ENCODE measurements at places on chromosomes 7 and 10.

DNA sequence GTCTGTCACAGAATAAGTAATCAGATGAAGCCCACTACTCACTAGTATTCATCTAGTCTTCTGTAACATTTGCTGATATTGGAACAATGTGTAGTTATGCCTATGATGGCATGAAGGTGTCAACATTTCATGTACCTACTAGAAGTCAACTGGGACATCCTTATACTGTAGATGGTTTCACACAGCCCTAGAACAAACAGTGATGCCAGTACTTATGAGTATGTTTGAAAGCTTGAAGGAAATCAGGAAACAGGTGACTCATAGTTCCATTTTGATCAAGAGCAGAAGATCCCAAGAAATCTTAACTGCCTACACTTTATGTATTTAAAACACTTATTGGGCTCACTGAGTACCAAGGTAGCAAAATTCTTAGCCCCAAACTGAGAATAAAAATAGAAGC, 1519.6 kb downstream of the REEP3 start:
- DNase-seq, result no peak

GRCh38 chr10:19832699-19833098, 16.5 kb downstream of the PLXDC2 start:
- DNase-seq, result no peak

DNA sequence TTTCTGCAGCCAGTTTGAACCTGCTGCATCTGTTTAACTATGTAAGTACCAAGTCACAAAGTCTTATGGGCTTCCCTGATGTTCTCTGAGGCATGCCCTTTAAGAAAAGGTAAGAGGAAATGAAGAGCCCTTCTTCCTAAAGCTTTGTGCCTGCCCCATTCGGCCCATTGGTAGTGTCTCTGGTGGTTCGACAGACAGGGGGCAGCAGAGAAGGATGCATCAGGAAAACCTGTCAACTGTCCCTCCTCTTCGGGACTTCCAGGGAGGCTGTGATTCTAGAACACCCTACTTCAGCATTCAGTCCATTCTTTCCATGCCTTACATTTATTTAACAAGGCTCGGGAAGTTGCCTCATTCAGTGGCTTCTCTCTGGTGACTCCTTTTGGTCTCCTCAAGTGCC, 1.9 kb upstream of the SFRP4 start:
- DNase-seq, result no peak

GRCh38 chr10:18501198-18501597, 150.2 kb downstream of the NSUN6 start:
- no peak for DNase-seq

DNA sequence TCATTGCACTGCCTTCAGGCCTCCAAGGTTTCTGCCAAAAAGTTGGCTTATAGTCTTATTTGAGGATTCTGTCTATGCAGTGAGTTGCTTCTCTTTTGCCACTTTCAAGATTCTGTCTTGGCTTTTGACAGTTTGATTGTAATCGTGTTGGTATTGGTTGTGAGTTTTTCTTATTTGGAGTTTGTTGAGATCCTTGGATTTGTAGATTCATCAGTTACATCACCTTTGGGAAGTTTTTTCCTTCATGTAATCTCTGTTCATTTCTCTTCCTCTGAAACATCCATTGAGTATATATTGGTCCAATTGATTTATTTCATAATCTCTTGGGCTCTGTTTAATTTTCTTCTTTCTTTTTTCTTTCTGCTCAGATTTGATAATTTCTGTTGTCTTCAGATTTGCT, 59.8 kb downstream of the SEPTIN7 start:
- no peak for DNase-seq

- DNase-seq, result no peak
Measured at GRCh38 chr10:84360637-84361365, 32.4 kb downstream of the CCSER2 start.

GRCh38 chr7:101522021-101522420, 107.1 kb downstream of the MYL10 start:
- no peak for DNase-seq

GRCh38 chr7:27663989-27664331, 1.3 kb upstream of the HIBADH start:
- DNase-seq, result no peak

GRCh38 chr7:26549281-26549944, 257.8 kb downstream of the SNX10 start:
- DNase-seq, result no peak

DNA sequence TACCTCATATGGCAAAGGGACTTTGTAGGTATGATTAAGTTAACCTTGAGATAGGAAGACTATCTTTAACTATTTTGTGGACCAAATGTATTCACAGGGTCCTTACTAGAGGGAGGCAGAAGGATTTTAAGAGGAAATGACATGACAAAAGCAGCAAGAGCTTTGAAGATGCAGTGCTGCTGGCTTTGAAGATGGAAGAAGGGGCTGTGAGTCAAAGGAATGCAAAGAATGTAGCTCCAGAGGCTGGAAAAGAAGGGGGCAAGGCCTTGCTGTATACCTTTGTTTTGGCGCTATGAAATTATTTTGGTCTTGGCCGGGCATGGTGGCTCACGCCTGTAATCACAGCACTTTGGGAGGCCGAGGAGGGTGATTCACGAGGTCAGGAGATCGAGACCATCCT, 3.2 kb upstream of the NRBF2 start:
- no peak for DNase-seq

DNA sequence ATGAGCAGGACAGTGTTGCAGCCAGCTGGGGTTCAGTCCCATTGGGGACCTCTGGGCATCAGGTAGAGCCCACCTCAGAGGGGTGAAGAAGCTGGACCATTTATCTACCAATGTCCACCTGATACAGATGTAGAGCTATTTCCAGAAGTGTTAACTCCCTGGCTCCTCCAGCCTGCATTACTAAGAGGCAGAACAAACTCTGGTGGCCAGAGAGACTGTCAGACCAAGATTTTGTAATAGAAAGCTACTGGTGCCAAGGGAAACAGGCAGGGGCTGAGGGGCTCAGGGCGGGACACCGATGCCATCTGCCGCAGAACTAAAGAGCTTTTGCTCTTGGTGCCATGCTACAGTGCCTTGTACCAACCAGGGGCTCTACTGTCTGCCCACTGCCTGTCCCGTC, 268.2 kb upstream of the HABP2 start:
- no peak for DNase-seq

DNA sequence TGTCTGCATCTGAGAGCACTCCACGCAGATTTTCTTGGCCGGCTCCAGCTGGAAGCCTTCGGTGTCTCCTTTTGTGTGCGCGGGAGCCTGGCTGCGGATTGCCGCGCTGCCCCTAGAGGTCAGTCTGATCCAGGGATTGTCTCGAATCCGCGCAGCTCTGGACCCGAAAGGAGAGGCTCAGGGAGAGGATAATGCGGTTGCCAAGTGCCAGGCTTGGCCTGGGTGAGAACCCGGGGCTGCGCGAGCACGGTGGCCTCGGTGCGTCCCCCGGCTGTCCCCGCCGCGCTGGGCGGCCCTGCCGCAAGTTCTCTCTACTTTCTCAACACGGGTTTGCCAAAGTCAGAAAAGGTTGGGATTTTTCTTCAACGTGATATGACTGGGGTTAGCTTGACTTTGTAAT, 140.9 kb downstream of the ADCYAP1R1 start:
- DNase-seq, result no peak

Data from activated CD4-positive, alpha-beta T cell treated with anti-CD3 and anti-CD28 coated beads for 24 hours (primary cell).